NCI-H345 (cell line): ENCODE measurements at places on chromosomes 2 and 18.

GRCh38 chr2:239880396-239880795 lies 144.7 kb downstream of the NDUFA10 start:
- no peak for DNase-seq

- DNase-seq = no peak
Observed at GRCh38 chr2:84817239-84817655, 63.6 kb downstream of the TRABD2A start.

DNA sequence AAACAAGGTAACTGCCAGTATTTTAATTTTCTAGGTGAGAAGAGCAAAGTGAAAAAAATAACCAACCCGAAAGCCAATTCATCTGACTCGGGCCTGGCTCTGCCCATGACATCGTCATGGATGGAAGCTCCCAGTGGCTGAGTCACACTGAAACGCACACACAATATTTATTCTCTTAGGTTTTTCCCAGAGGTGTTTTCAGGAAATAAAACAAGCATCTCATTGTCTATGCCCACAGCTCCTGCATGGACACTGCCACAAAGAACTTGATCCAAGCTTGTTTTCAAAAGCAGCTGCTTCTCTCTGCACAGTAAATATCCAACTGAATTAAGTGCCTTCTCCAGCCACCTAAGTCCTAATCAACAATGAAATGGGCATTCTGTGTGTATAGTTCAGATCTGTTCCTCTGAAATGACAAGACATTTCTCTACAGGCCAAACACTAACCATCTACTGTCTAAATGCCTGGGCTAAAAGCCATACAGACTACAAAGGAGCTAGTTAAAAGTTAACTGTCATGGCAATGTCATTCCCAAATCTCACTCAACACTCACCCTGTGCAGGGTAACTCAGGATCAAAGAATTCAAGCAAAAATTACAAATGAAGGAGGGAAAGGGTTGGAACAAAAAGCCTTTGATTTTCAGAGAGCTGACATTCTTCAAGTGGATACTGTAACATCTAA lies 62.9 kb downstream of the RPL31 start:
- DNase-seq = peak; percentile 74

GRCh38 chr18:55857956-55858355 lies 270.0 kb upstream of the TCF4 start:
- DNase-seq = no peak

GRCh38 chr2:6975988-6976387 lies 58.8 kb downstream of the RNF144A start:
- no peak for DNase-seq

GRCh38 chr2:173119069-173119807 lies 43.6 kb downstream of the MAP3K20 start:
- DNase-seq = peak; percentile 8

DNA sequence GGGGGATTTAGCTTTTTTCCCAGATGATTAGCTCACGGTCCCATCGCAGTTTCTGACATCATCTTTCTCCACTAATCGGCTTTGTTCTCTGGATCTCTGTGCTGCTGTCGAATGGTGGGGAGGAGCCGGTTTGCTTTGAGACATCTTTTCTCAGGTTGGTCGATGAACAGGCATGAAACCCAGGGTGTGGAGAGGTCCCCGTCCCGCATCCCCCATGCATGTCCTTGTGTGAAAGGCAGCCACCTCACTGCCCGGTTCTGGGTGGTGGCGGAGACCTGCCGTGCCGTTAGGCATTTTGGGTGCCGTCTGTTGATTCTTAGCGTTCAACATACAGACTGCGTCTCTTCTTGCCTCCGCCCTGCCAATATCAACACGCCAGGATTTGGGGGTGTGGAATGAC lies 57.8 kb downstream of the CTDP1 start:
- no peak for DNase-seq

DNA sequence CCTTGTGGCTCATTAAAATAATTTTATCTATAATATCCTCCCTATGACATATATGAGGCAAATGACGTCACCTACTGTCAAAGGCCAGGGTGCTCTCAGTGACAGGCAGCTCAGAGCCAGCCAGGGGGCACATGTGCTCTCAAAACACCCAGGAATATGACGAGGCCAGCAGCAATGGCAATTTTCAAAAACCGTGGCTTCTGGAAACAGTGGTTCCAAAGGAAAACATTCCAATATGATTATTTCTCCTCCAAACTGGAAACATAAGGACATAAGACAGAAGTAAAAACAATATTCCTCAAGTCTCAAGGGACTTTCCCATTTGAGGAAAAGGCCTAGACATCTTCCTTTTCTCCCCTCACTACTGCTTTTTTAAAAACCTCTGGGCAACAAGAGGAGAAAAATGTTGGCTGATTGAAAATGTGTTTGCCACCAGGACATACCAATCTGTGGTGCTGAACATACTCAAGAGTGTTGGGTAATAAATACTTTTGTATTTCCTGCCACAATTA lies 40.8 kb downstream of the RNF152 start:
- no peak for DNase-seq
